ENCODE measurements at places on chromosomes 11 and 22. TPM values are rescaled to one million over a fixed set of nuclear protein-coding genes. Genes with fewer than 3 reads are reported as not detected.
A peak's percentile ranks its signal among the peaks of the same experiment; 100 is the strongest.

GRCh38 chr11:64734811-64735724 is 8.9 kb downstream of the RASGRP2 start:
- no peak for DNase-seq

DNA sequence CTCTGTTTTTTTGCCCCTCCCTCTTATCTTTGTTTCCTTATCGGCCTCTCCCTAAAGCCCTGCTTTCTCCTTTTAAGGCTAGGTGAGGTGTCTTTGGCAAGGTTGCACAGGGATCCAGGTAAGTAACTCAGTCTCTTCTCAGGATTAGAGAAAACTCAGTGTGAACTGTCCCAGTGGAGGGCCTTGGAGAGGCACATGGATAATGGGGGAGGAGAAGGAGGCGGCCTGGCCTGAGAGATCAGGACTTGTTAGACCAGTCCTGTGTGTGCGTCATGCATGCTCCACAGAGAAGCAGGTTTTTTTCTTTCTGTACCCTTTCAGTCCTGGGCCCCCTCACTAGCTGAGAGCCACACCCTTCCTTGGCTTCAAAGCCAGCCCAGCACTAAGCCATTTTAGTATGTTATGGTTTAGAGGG is 19.9 kb downstream of the CTNND1 start:
- no peak for DNase-seq

CCND1 gene
- 422 TPM for total RNA-seq

DNA sequence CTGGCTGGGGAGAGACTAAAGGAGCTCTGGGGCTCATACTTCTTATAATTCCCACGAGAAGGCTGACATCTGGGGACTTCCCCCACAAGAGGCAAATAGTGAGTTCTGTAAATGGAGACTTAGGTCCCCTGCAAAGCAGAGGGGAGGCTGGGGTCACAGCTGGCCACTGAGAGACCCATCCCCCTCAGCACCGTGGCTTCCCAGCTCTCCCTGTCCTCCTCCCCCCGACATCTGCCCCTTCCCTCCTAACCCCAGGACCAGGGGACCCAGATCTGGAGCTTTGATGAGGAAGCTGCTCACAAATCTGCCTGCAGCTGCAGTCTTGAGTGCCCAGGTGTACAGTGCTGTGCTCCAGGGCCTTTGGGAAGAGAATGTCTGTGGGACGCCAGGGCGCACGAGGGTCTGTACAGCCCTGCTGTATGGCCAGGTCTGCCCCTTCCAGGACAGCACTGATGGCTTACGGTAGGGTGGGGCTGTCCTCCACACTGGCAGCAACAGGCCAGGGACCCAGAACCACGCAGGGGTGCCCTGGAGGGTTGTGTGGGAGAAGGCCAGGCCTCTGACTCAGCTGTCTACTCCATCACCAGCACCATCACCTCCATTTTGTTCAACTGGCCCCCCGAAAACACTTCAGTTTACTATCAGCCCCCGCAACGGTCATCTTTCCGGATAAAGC is 1.1 kb downstream of the RGL4 start:
- no peak for DNase-seq

- no peak for DNase-seq
Observed at GRCh38 chr11:124724979-124725718, 14.6 kb upstream of the NRGN start.

GRCh38 chr11:12008790-12009616 is 577 bp upstream of the DKK3 start:
- DNase-seq: peak; percentile 64

DNA sequence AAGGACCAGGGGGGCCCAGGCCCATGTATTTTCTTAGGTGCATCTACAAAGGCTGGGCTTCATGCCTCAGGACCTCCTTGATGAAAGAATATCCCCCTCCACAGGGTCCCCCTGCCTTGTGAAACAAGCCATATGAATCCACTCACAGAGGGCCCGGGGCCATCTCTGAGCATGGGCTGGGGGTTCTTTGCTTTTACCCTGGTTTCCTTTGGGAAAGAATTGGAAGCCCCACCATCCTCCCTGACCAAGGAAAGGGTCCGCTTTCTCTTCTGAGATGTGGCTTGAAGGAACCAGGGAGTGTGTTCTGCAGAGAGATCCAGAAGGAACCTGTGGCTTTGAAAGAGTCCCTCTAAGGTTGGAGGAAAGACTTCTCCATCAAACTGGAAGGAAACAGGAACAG is 9.2 kb upstream of the ANO1 start:
- DNase-seq: no peak

DNA sequence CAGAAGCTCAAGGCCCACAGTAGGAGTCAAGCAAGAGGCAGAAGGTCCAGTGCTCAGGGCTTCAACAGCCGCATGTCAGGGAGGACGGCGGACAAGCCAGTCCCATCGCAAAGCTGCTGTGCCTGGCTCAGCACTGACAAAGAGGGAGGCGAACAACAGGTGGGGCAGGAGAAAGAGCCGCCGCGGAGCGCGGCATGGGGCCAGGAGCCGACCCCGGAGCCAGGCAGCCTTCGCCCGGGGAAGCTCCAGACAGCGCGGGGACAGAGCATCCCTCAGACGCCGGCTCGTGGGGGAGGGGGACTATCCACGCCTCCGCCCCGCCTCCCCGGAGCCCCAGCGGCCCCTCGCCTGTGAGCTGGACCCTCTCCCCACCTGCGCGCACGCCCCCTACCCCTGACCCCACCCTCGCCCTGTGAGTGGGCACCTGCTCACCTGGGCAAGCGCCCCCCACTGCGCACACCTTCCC is 369 bp downstream of the DHCR7 start:
- DNase-seq: no peak

DNA sequence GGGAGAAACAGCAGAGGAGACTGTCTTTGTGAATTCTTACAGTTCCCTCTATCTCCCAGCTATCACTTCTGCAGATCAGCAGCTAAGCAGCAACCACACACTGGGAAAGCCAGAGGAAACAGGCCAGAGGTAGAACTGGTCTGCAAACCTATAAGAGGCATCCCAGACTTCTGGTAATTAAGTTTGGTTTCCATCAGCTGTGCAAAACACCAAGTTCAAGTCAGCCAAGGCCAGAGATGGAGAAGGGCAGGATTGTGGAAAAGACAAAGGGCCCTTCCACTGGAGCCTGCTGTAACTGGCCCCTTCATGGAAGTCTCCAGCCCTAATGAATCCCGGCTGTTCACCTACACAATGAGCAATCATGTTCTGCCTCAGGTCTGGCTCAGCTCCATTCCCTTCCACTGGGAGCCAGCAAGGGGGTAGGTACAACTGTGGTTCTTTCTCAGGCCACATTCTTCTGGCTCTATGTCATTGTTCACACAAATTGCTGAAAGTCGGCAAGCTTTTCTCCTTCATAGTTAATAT is 4.6 kb upstream of the PAMR1 start:
- DNase-seq: peak; percentile 84

- DNase-seq: peak; percentile 94
Observed at GRCh38 chr11:28146123-28146751, 38.0 kb downstream of the METTL15 start.

GRM5 gene
- not detected for total RNA-seq

- DNase-seq: no peak
Observed at GRCh38 chr22:23859201-23859600, 1.5 kb downstream of the SLC2A11 start.

GRCh38 chr22:34210301-34210700 is 290.0 kb upstream of the LARGE1 start:
- DNase-seq: no peak

- DNase-seq: peak; percentile 53
Observed at GRCh38 chr22:36385491-36386350, 2.0 kb downstream of the MYH9 start.

CRYBB2 gene
- total RNA-seq: not detected

GRCh38 chr11:8832571-8833260 is 78.3 kb upstream of the AKIP1 start:
- DNase-seq: peak; percentile 82

GRCh38 chr11:6610591-6610990 is 1.4 kb downstream of the TAF10 start:
- no peak for DNase-seq

- DNase-seq: peak; percentile 79
Observed at GRCh38 chr11:8234425-8234821, 29.3 kb downstream of the LMO1 start.

DNA sequence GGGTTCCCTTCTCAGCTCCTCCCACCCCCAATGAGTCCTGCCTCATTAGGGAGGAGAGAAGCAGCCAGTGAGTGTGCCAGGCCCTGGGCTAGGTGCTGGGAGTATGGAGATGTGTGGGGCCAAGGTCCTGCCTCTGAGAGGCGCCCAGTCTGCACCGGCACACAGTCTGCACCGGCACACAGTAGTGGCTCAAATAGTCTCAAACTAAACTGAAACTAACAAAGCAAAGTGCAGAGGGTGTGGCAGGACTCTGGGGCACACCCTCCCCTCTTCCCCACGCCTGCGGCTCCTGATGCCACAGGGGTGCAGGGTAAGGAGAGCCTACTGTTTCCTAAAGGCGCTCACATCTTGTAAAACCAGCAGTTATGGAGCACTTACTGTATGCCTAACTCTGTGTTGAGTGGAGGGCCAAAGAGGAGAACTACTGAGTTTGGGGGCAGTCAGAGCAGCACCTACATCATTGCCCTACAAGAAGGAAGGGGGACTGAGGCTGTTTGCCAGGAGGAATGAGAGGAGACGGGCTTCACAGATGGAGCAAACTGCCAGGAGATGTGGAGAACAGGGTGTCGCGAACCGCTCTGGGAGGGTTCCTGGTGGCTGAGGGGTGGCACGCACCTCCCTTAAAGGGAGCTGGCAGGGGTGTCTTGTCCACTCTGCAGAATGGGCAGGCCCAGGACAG is 939 bp upstream of the SH3BP1 start:
- DNase-seq: no peak

MUC5AC gene
- total RNA-seq: not detected

TRPM5 gene
- not detected for total RNA-seq

GRCh38 chr11:28086569-28086968 is 21.4 kb downstream of the KIF18A start:
- no peak for DNase-seq

DNA sequence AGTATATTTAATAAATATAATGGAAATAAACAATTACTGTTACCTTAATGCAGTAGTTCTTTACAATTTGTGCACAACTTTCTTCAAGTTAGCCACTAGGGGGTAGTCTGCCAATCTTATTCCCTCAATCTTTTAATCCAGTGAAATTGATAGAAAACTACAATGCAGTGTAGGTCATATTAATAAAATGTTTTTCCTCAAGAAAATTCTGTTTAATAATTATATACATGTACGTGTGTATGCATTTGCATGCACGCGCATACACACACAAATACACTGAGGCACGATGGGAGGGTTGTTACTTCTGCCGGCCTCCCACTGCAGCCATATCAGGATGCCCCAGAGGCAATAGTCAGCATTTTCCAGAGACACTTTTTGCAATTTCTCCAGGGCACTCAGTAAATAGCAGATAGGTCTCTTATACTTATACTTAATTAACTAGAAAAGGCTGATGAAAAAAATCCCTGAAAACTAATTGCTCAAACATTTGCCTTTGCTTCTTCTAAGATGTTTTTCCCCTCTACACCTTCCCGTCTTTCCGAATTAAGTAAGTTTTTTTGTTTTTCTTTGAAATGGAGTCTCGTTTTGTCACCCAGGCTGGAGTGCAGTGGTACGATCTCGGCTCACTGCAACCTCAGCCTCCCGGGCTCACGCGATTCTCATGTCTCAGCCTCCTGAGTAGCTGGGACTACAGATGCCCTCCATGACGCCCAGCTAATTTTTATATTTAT is 3.1 kb downstream of the GAB2 start:
- peak; percentile 52 for DNase-seq

GRCh38 chr22:19884161-19884953 is 29.7 kb upstream of the GNB1L start:
- no peak for DNase-seq

DNA sequence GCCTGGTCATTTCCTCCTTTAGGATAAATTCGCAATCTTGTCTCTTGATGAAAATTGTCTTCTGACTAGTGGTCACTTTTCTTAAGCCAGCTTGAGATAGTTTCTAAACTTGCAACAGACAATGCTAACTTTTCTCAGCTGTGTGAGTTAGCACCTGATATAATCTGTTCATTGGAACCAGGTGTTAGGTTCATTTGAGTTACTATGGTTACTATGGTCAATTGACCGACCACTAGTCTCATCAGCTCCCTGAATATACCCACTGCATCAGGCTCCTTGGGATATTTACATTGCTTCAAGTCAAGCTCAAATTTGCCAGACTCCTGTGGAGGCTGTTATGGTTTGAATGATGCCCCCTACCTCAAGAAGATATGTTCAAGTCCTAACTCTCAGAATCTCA is 54.5 kb downstream of the SC5D start:
- no peak for DNase-seq

DNA sequence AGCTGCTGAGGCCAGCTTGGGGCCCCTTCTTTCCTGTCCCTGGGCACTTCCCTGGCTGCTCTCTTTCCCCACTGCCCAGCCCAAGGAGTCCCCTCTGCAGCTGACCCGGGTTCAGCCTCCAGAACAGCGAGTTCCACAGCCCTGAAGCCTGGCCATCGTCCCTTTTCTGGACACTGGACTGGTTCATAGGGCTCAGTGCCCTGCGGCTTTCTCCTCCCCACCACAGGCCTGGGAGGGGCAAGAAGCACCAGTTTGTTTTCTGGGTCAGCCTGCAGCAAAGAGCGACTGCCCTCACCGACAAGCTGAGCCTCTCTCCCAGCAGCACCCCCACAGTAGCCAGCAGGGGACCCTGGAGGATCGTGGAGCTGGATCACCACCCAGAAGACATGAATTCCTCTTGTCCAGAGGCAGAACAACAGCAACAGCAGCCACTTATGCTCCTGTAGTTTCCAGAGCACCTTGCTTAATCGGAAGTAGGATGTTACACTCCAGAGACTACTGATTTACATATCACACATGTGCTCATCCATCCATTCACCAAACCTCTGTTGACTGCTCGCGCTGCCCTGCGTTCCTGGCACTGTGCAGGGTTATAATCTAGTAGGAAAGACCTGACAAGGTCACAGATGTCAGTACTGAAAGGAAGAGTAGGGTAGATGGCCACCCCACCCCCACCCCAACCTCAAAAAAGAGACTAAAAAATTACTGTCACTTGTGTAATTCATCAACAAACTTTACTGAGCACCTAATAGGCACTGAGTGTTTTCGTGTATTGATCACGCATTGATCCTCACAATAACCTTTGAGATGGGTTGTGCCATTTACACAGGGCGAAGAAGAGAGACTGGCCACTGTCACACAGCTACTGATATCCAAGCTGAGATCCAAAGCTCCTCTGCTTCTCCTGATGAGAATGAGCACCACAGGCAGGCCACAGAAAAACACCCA is 13.0 kb upstream of the CXCR5 start:
- DNase-seq: no peak

CNTF gene
- total RNA-seq: 0.41 TPM

DNA sequence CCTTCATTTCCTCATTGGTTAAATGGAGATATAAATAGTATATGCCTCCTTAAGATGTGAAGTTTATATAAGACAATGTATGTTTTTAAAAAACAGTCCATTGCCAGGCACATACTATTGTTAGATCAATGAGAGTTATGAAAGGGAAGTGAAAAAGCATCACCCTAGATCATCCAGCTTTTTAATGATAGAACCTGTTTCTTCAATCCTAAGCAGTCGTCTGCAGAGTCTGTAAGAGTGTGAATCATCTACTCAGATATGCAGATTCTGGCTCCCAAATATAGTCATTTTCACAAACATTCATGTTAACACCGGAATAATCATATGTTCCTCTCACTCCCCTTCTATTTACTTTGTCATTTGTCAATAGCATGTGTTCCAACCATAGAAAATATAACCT is 65.3 kb upstream of the SLN start:
- DNase-seq: no peak

RIMBP3B gene
- total RNA-seq: 0.65 TPM

MMP8 gene
- not detected for total RNA-seq

GRCh38 chr11:63556404-63557013 is 6.7 kb downstream of the PLAAT2 start:
- DNase-seq: no peak

All from A172 (cell line).